ENCODE measurements at places on chromosomes 6 and 20.

GRCh38 chr6:37005827-37006567 is 542 bp downstream of the FGD2 start:
- DNase-seq, result no peak

DNA sequence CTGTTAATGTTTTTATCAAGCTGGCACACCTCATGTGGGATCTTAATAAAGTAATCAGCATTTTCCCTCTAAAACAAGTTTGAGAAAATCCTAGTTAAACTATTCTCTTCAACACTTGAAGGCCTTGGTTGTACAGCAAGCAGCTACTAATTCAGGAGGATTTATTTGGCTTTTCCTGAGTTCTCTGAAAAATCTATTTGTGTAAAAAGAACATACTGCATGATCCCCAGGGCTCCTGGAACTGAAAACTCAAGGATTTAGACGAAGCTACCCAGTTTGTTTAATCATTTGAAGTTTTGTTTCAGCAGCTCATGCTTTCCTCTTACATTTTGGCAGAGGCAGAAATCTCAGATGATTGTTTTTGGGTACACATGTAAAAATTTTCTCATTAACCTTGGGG is 309.6 kb upstream of the FLRT3 start:
- no peak for DNase-seq

GRCh38 chr20:49852522-49853080 is 40.0 kb downstream of the SLC9A8 start:
- DNase-seq, result no peak

DNA sequence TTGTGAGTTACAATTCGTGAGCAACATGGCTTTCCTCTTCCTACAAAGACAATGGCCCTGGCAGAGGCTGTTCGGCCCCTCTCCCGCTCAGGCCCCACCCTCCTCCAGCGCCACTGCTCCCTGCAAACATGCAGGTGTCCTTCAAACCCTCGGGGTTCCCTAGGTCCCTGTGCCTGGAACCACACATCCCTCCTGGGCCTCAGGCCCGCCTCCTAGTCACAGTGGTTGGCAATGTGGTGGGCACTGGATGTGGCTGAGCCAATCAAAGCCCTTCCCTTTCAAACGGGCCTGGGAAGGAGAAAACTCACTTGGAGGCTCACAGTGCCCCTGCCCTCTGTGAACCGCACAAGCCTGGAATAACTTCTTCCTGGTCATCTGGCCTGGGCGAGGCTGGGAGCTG is 147.2 kb downstream of the TFAP2C start:
- no peak for DNase-seq

GRCh38 chr6:155171109-155171746 is 92.6 kb upstream of the CLDN20 start:
- DNase-seq, result peak; percentile 11

DNA sequence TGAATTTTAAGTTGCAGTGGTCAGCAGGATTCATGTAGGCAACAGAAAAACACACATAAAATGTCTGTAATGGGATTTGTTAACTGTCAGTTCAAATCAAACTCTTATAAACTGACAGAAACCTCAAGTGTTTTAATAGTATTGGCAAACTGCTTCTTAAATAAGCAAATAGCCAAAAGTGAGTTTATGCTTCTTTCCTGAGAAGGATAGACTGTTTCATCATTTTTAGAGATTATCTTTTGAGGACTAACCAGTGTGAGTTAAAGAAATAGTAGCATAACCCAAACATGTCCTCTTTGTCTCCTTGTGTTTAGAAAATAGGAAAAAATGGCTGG is 68.0 kb downstream of the AIG1 start:
- DNase-seq, result no peak

GRCh38 chr6:21241231-21242130 is 352.1 kb upstream of the SOX4 start:
- DNase-seq, result no peak

DNA sequence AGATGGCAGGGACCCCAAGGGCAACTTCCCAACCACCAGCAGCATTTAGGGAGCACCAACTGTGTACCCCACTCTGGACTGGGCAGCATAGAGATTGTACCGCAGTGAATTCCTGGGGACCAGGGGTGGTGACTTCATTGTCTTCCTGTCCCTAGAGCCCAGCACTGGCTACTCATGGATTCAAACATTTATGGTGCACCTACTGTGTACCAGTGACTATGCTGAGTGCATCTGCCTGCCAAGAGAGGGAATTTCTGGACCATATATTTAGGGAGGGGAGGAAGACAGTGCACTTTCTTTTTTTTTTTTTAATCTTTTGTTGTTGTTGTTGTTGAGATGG is 55.3 kb downstream of the UBE2V1 start:
- no peak for DNase-seq

- DNase-seq, result no peak
These were observed 30.1 kb downstream of the CASP8AP2 start for GRCh38 chr6:89859744-89860143.

DNA sequence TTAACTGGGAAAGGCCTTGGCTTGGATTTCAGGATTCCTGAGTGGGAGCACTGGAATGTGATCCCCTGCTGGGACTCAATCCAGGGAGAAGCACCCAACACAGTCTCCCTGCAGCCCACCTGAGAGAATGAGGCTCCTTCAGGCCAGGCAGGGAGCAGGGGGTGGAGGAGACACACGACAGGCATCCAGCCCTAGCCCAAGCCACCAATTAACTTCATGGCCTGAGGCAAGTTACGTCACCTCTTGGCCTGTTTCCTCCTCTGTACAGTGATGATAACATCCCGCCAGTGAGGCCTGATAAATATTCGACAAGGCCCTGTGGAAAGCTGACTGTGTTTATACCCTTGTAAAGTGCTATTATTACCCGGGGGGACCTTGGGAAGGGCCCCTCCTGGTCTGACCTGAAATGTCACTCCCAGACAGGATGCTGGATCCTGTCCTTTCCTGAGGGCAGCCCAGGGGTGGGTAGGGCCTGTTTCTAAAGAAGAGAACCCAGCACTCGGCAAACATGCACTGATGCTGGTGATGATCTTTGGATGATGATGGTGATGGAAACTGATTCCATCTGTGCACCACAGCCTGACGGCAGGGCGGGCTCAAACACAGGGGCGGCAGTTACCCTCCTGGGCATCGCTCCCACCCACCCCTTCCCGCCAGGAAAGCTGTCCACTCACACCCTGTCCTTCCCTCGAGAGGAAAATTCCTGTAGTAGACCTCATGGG is 12.4 kb downstream of the FRS3 start:
- peak; percentile 88 for DNase-seq

GRCh38 chr20:58692579-58693225 is at the start of gene NPEPL1:
Gene NPEPL1, plus strand, starts transcription at chr20:58692800. Its CDS starts 101 bp downstream, at chr20:58692901.
- no peak for DNase-seq

All from T1000 (cell line).